Central memory CD4-positive, alpha-beta T cell (primary cell): ENCODE measurements at places on chromosomes 5 and 9.
A peak's percentile ranks its signal among the peaks of the same experiment; 100 is the strongest.

DNA sequence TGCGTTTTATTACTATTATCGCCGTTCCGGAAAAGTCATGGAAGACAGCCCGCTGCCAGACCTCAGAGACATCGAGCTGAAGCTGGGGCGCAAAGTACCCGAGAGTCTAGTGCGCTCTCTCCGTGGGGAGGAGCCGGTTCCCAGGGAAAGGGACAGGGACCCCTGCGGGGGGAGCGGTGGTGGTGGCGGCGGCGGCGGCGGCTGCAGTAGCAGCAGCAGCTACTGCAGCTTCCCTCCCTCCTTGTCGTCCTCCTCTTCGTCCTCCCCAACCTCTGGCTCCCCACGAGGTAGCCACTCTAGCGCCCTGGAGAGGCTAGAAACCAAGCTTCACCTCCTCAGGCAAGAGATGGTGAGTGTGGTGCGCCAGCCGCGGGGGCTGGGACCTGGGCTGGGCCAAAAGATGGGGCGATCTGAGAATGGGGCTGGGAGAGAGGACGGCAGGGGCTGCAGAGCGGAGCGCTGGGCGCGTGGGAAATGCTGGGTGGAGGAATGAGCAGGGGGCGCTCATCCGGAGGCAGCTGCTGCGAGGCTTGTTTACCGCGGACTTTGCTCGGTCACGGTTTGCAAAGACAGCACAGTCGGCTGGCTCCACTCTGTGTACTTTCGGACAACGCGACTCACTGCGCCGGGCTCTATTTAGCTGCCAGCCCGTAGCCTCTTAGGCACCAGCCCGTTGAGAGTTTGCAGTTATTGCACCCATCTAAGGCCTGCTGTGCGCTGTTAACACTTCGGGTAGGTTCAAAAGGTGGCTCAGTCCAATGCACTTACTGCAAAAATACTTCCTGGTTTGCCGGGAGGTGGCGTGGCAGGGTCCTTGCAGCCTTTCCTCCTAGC, 1.1 kb downstream of the LURAP1L start:
- no peak for DNase-seq

DNA sequence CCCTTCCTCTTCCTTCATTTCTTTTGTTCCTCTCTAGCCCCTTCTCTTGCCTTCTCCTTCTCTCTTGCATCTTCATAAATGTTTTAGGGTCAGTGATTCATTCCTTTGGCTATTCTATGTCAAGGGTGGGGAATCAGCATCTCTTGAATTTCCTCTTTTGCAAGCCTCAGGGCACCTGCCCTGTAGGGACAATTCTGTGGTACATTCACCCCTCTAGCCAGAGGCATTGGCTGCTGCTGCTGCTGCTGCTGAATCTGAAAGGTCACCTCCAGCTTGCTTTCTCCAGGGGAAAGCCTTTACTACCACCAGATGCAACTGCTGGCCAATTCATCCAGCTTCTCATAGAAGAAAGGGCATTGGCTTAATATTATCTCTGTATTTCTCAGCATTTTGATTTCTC, 87.3 kb downstream of the INSYN2B start:
- DNase-seq = no peak

GRCh38 chr5:57298985-57299491, 125.2 kb downstream of the GPBP1 start:
- DNase-seq = peak; percentile 68

- DNase-seq = no peak
Measured at GRCh38 chr5:176780176-176781053, 29.9 kb upstream of the UNC5A start.

- no peak for DNase-seq
Measured at GRCh38 chr9:71506821-71507220, 261.5 kb downstream of the CEMIP2 start.

- no peak for DNase-seq
Measured at GRCh38 chr5:66367814-66368541, 223.9 kb downstream of the SREK1 start.

DNA sequence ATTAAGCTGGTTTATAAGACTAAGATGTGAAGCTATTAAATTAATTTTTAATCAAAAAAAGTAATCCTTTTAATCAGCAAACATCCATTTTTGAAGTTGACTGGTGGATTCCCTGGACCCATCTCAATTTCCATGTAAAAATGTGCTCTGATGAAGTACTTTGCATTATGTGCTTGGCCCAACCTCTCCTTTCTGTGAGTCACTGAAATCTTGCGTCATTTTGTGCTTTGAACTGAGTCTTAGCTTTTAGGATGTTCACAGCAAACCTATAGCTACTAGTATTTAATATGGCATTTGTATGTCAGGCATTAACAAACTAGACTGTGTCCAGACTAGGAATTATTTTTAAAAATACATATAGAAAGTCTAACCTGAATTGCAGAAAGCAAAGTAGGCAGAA, 55.0 kb upstream of the CDH12 start:
- DNase-seq = no peak

- no peak for DNase-seq
Measured at GRCh38 chr5:129572060-129572459, 112.0 kb downstream of the ADAMTS19 start.

DNA sequence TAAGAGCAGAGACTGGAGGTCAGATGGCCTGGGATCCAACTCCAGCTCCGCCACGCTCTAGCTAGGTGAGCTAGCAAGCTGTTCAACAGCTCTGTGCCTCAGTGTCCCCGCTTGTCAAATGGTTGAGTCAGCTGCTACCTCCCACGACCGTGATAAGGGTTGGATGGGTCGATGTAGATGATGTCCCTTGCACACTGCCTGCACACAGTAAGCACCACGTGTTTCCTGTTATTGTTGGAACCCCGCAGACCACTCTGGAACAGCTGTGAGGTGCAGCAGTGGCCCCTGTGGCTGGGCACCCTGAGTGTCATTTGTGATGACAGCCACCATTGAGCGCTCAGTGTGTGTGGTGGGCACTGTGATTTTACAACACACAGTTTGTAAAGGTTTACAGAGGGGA, 54.0 kb upstream of the CTSL start:
- no peak for DNase-seq

GRCh38 chr9:136086951-136087740, 7.9 kb downstream of the NACC2 start:
- DNase-seq = no peak

DNA sequence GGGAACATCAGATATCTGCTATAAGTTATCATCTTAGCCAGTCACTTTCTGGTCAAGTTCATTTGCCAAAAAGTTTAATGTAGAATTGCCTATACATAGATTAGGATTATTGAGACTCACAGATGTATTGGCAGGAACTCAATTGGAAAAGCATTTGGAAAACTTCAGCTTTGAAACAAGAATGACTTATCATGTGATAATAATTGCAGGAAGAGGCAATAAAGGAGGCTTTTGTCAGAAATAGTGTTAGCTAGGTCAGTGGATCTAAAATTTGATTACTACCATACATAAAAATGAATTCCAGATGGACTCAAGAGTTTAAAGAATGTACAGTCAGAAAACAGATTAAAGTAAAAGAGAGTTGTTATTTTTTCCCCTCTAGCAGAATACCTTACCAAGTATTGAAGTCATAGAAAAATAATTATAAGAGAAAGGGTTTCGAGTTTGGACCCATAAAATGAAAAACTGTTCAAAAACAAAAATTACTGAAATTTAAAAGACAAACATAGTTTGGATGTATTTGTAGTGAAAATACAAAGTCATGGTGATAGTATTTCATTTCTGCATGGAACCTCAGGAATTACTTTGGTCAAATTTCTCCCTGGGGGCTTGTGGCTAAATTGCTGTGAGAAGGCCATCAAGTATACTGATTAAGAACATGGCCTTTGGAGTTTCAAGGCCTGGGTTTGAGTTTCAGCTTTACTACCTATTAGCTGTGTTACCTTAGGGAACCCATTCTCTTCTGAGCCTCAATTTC, 159.9 kb downstream of the TMEM38B start:
- DNase-seq = no peak

GRCh38 chr9:114504341-114505186, 709 bp downstream of the WHRN start:
- peak; percentile 38 for DNase-seq

DNA sequence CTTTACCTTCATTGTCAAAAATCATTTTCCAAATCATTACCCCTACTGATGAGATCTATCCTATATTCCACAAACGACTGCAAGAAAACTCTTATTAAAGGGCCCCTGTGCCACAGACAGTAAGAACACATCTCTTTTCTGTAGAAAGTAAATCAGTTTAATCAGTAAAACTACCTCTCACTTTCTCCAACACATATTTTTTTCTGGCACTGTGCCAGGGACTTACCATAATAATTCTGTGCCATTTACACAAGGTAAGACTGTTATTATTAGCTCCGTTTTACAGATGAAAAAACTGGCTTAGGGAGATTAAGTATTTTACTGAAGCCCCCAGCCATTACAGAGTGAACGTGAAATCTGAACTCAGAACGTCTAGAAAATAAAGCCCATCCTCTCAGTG, 587.0 kb upstream of the COX7C start:
- DNase-seq = no peak
